ENCODE measurements at places on chromosomes 6 and 20. TPM values are rescaled to one million over a fixed set of nuclear protein-coding genes. Genes with fewer than 3 reads are reported as not detected.

Gene COL10A1
- not detected for total RNA-seq

Gene PSORS1C1
- total RNA-seq = not detected

Gene BPIFB4
- total RNA-seq = not detected

Gene RBL1
- total RNA-seq = 50.9 TPM

Gene GFRA4
- not detected for total RNA-seq

Gene TNFRSF6B
- total RNA-seq = not detected

Gene KCNS1
- total RNA-seq = 0.30 TPM

Gene FAM184A
- total RNA-seq = 9.0 TPM

Gene KCNQ5
- 13.7 TPM for total RNA-seq

- no peak for DNase-seq
These were observed 54.4 kb downstream of the CYP39A1 start for GRCh38 chr6:46598215-46598614.

GRCh38 chr6:25486550-25486949 is 165.5 kb upstream of the SCGN start:
- DNase-seq = no peak

DNA sequence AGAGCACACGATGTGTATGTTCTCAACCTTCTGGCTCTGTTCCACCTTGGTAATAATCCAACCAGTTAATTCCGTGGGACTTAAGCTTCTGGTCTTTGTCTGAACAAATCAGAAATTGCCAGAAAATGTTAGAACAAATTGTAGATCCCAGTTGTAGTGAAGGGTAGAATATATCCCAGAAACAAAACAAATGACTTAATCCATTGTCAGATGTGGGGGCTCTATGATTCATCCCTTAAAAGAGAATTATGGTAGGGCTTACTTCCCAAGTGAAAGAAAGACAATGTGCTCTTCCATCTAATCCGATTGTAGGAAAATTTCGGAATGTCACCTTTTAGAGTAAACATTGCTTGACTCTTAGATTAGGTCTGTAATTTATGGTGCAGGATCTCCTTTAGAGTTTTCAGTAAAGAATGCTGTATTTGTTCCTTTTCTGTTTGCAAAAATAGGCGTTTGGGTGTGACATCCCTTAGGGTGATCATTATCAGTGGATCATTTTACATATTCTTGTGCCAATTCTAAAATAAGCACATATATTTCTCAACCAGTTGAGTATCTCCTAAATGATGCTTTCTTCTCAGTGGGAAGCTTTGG is 234.5 kb upstream of the ZNF217 start:
- DNase-seq = no peak

- DNase-seq = no peak
These were observed 456.5 kb downstream of the UTRN start for GRCh38 chr6:144741659-144742058.

GRCh38 chr6:36703081-36703606 is 5.5 kb downstream of the RAB44 start:
- DNase-seq = no peak

- DNase-seq = no peak
These were observed 98.6 kb upstream of the RIN2 start for GRCh38 chr20:19659448-19659847.

- no peak for DNase-seq
These were observed 170.6 kb downstream of the CARMIL1 start for GRCh38 chr6:25449774-25450173.

DNA sequence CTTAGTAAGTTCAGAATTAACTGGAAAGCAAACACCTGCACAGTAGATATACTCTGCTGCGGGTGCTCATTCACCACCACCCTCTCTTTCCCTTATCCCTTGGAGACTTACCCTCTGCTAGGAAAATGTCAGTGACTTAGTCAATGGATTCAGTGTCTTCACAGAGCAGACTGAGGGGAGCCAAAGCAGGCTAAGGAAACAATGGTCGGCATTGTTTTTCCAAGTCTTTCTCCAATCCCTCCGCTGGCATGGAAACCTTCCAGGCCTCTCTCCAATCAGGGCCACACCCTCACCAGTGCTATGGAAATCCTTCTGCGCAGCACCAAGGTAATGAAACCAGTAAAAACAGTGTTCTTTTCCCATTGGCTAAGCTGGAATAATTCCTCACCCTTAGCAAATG is 531.2 kb downstream of the TFAP2B start:
- DNase-seq = no peak

DNA sequence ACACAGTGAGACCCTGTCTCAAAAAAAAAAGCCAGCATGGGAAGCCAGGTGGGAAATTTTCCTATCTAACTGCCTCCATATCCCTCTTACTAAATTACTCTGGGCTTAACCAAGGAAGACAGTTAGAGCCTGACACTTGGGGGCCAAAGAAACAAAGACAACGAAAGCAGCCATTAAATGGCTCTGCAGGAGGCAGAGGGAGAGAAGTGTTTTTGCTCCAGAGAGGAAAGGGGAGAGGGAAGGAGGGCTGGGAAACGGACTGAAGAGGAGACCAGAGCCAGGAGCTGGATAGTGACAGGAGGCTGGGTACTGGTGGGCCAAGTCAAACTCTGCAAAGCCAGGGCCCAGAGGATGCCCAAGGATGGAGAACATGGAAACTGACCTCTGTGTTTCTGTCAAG is 10.7 kb upstream of the TGIF2 start:
- DNase-seq = no peak

DNA sequence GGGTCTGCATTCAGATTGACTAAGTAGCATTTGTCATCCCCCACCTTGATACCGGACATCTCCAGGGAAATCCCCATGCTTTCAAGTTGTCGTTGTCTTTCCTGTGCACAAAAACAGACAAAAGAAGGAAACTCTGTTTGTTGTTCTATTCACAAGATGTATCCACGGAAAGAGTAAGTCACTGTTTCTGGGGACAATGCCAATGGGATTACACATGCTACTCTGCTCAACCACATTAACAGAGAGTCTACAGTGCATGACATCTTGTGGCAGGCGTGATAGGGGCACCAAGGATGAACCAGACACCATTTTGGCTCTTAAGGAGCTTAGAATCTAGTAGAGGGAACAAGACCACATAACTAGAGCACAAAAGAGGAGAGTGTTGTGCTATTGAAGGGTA is 124.4 kb upstream of the NUP153 start:
- no peak for DNase-seq

GRCh38 chr6:116969211-116969863 is 92.3 kb downstream of the RFX6 start:
- DNase-seq = peak; percentile 69

GRCh38 chr20:17912916-17913315 is 55.7 kb downstream of the SNX5 start:
- DNase-seq = no peak

GRCh38 chr6:141688916-141689315 is 443.8 kb upstream of the GJE1 start:
- no peak for DNase-seq

DNA sequence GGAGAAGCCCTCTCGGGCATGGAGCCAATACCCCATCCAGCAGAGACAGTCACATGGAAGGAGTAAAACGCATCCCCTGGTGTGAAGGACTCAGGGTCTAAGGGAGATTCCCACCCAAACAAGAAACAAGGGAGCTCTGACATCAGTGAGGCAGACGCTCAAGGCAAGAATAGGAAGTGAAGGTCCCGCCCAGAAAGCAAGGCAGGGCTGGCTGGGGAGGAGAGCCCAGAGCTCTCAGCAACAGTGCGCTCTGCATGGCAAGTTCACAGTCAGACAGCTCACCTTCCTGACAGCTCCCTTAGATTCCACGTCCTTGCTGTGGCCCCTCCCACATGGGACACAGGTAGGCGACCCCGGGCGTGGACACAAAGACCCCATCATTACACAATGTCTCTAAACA is 85.6 kb downstream of the TTLL2 start:
- DNase-seq = no peak

GRCh38 chr20:62617711-62618483 is 24.4 kb upstream of the SLCO4A1 start:
- DNase-seq = peak; percentile 87

Measured in activated CD4-positive, alpha-beta T cell treated with anti-CD3 and anti-CD28 coated beads, Interleukin-2, amount 10 ng/mL, durations not matched to agents 24 days and 14 days (primary cell).